ENCODE measurements at places on chromosomes 4 and X.

GRCh38 chr4:37747772-37748330, 61.7 kb upstream of the RELL1 start:
- DNase-seq, result no peak

GRCh38 chr4:109207061-109207460, 95.4 kb downstream of the COL25A1 start:
- DNase-seq, result no peak

- DNase-seq, result no peak
Measured at GRCh38 chrX:31384471-31384870, 312.6 kb upstream of the FTHL17 start.

DNA sequence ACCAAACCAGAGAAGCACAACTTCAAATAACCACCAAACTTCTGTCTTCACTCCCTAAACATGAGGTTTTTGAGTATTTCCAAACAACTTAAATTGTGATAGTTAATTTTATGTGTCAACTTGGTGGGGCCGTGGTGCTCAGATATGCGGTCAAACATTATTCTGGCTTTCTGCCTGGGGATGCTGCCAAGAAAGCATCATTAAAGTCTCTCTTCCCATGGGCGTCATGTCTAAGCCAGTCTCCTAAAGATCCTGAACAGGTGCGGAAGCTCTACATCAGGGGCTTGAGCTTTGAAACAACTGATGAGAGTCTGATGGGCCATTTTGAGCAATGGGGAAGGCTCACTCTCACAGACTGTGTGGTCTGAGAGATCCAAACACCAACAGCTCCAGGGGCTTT, 24.1 kb upstream of the SOD3 start:
- no peak for DNase-seq

GRCh38 chr4:3704669-3705068, 61.5 kb upstream of the ADRA2C start:
- DNase-seq, result no peak

DNA sequence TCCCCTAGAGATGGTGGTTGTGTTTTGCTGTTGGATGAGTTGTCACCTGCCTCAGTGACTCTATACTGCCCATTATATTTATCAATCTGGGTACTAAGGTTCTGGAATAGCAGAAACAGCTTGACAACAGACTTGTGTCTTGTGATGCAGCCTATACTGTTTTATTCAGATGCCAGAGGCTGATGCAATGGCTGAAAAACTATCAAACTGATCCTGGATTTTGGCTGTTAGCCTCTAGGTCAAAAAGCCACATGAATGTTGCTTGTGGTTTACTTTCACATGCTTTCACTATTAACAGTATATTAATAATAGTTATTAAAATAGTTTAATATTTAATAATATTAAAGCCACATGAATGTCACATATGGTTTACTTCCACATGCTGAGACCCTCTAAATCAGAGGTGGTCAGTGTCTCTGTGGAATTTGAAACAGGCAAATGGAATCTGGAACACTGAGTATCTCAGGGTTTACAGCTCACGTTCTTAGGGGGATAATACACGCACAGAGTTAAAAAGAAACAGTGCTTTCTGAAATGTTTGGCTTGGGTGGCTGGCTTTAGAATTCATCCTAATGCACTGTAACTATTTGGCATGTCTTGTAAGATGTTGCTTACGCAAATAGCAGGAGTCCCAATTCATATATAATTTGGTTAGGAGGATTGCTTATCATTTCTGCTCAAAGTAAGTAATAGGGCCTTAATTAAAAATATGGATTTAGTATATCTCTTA, 82.5 kb upstream of the LCORL start:
- no peak for DNase-seq

GRCh38 chr4:168164915-168165548, 72.7 kb downstream of the ANXA10 start:
- no peak for DNase-seq

GRCh38 chr4:135316266-135316779, 1114.7 kb upstream of the PABPC4L start:
- DNase-seq, result no peak

DNA sequence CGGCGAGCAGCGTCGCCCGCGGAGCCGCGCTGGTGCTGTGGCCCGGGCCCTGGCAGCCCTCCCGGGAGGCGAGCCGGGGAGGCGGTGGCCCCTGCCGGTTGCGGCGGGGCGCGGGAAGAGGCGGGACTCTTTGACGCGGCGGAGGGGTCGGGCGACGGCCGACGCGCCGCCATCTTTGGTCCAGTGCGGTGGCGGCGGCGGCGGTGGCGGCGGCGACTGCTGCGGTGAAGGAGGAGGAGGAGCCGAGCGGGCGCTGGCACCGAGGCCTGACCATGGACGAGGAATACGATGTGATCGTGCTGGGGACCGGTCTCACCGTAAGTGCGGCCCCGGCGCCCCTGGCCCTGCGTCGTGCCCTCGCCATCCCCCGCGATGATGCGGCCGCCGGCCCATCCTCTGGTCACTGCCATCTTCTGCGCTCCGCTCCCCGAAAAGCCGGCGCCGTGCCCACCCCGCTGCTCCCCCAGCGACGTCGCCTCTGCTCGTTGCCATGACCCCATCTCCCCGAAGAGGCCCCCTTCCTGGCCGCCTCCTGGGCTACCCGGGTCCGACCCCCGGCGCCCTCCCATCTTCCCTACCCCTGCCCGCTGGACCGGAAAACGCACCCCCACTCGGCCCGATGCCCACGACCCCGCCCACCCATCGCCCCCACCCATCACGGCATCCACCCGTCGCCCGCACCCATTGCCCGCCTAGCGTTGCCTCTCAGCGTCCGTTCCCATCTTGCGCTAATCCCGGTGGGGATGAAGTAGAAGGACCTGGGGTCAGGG, at the start of gene GDI1:
Gene GDI1, plus strand, starts transcription at position 172 of the 770 bp plus-strand sequence. Its CDS starts 101 bp downstream, at position 273.
- DNase-seq, result peak; percentile 71

- peak; percentile 22 for DNase-seq
Measured at GRCh38 chr4:76251441-76252270, at the start of gene FAM47E. Gene FAM47E (plus strand): TSS chr4:76251721. CDS start chr4:76251747, 26 bp downstream.

DNA sequence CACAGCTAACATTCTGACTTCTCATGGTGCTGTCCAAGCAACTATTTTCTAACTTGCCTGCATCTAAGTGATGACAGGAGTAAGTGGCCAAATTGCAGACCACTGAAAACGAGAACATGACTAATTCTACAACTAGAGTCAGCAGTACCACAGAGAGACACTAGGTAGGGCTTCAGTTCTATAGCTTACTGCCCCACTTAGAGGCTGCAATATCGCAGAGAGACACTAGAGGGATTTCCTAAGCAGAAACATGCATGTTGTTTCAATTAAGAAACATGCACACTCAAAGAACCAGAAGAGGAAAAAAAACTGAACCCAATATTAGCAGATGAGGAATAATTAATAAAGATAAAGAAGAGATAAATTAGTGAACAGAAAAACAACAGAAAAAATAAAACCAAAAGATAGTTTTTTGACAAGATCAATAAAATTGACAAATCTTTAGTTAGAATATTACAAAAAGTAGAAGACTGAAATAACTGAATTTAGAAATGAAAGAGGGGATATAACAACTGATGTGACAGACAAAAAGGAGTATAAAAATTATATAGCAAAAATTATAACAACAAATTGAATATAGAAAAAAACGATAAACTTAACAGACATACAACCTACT, 100.8 kb downstream of the SPIN4 start:
- peak; percentile 61 for DNase-seq

GRCh38 chr4:148831945-148832344, 389.7 kb upstream of the NR3C2 start:
- no peak for DNase-seq

DNA sequence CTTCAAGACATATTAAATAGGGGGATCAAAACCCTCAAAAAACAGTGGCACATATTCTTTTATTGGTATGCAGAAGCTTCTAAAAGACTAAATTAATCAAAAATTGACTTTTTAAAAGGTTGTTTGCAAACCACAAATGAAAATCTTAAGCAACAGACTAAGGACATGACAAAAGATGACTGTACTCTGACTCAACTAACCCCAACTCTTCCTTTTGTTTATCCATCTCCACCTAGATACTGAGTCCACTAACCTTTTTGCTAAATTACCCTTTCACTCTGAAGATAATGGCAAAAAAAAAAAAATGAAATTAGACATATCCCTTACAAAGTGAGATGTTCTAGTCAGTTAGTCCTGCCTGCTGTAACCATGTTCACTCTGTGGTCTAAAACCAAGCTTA, 91.6 kb upstream of the NLRP2B start:
- no peak for DNase-seq

GRCh38 chr4:113209652-113210320, 160.3 kb downstream of the ANK2 start:
- no peak for DNase-seq

GRCh38 chrX:40096395-40097091, 1.2 kb downstream of the BCOR start:
- peak; percentile 74 for DNase-seq

DNA sequence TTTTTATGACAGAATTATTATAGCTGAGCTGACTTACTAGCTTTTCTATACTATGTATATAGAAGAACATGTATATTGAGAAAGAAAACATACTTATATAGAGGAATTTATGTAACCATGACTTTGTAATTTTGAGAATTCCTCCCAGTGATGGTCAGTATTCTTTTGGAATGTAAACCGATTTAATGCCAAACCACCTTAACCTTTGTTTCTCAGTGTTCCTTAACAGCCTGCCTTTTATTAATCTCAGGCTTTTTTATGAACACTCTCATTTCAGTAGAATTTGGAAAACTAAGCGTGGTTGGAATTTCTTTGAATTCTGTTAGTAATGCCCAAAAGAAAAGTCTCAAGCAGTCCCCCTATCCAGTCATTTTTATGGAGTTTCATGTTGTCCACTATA, 47.0 kb downstream of the MOSPD2 start:
- no peak for DNase-seq

DNA sequence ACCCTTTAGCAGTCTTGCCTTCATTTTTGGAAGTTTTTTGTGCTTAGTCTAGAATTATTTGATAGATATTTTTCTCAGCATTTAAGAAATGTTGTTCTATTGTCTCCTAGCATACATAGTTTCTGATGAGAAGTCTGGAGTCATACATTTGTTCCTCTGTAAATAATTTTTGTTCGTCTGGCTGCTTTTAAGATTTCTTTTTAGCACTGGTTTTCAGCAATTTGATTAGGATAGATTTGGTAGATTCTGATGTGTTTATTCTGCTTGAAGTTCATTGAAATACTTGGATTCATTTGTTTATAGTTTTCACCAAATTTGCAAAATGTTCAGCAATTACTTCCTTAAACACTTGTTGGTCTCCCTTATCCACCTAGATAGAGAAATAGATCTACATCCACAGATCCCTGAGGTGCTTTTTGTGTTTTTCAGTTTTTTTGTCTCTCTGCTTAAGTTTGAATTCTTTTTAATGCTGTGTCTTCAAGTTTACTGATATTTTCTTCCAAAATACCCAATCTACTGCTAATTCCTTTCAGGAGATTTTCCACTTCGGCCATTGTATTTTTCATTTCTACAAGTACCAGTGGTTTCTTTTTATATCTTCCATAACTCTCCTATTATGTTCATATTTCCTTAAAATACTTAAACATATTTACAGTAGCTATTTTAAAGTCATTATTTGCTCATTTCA, 64.9 kb downstream of the ABLIM2 start:
- no peak for DNase-seq

DNA sequence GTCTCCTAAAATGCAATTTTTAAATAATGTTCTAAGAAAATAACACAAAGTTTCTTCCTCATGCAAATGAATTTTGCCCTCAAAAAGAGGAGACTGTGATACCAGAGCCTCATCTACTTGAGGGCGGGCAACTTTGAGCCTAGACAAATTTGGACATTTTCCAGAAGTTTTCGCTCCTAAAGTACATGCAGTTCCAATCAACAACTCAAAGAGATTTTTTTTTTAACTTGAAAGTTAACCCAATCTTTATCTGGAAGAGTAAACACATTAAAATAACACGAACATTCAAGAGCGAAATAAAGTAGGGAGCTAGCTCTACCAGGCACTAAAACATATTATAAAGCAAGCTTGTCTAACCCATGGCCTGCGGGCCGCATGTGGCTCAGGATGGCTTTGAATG, 29.4 kb upstream of the FBXW7 start:
- no peak for DNase-seq

DNA sequence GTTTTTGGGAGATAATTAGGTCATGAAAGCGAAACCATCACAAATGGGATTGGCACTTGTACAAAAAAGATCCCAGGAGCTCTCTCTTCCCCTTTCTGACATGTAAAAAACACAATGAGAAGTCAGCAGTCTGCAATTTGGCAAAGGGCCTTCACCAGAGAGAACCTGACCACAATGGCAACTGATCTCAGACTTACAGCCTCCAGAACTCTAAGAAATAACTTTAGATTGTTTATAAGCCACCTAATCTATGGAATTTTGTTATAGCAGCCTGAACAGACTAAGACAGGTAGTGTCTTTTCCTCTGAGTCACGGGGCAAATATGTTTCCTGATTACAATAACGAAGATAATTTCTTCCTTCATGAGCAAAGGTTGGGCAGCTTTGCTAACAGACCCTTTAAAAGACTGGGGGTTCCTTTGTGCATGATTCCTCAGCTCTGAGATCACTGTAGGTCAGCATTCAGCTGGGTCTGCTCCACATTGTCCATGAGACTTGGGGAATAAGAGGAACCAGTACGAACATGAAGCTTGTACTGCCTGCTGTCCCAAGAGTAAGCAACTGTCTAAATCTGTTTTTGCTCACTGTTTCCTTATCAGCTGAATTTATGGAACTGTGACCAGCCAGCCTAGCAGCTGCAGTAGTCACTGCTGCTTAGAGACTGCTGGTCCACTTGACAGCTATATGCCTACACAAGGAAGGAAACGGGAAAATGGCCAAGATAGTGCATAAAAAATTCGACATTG, 191.6 kb downstream of the ANAPC10 start:
- DNase-seq, result no peak

GRCh38 chrX:48918301-48918642, 552 bp downstream of the PIM2 start:
- DNase-seq, result peak; percentile 27

- peak; percentile 24 for DNase-seq
Measured at GRCh38 chrX:41580423-41581064, 108.2 kb upstream of the GPR34 start.

- no peak for DNase-seq
Measured at GRCh38 chr4:159607809-159608208, 504.9 kb downstream of the RAPGEF2 start.

DNA sequence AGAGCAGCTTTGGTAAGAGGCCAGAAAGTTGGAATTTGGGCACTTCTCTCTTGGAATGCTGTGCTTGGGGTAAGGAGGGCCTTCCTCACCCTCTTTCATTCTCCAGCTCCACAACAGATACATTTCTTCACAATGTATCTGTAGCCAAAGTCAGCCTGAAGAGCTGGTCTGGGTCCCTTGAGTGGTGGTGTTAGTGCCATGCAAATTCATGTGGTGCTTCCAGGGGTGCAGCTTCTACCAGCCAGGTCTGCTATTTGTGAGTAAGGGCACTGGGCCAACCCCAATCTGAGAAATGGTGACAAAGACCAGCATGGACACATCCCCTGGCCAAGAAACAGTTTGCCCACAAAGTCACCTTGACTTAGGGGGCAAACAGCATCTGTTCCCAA, 17.8 kb downstream of the AMER1 start:
- DNase-seq, result no peak

All from CD4-positive, alpha-beta T cell treated with Interleukin-21 for 1 hour (primary cell).